Kidney (tissue), 22 donors: ENCODE measurements at places on chromosomes 1 and 21.

GRCh38 chr1:23524716-23525401, 6.2 kb downstream of the E2F2 start:
- DNase-seq, result no peak

GRCh38 chr1:161887730-161888287, 121.7 kb downstream of the ATF6 start:
- DNase-seq, result no peak

- no peak for DNase-seq
These were observed 38.1 kb downstream of the MRAP start for GRCh38 chr21:32336711-32337110.

DNA sequence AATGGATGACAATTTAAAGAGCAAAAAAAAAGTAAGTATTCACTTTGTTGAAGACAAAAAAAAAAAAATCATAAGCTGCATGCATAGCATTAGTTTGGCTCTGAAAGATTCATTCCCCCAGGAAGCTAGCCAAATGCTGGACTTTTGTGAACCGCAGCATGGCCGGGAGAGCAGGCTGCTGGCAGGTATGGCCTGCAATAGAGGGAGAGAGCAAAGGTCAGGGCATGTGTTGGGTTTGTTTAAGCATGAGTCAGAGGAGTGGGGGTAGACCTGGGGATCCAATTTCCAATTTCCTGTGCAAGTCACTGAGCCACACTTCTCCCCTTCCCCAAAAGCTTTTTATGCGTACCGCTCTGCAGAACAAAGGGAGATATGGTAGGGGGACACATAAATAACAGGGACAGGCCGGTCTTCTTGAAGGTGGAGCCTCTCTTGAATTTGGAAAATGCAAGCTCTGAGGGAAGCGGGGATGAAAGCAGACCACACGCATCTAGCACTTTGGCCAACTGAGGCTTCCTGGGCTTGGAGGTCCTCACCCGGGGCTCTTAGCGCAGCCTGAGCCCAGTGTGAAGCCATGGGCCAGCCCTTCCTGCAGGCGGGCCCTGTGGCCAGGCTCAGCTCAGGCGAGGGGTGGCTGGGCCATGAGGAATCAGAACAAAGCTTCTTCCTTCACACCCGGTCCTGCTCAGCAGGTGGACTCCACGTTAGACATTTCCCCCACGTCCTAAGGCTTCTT, 171.1 kb downstream of the TOMM20 start:
- DNase-seq, result peak; percentile 97

DNA sequence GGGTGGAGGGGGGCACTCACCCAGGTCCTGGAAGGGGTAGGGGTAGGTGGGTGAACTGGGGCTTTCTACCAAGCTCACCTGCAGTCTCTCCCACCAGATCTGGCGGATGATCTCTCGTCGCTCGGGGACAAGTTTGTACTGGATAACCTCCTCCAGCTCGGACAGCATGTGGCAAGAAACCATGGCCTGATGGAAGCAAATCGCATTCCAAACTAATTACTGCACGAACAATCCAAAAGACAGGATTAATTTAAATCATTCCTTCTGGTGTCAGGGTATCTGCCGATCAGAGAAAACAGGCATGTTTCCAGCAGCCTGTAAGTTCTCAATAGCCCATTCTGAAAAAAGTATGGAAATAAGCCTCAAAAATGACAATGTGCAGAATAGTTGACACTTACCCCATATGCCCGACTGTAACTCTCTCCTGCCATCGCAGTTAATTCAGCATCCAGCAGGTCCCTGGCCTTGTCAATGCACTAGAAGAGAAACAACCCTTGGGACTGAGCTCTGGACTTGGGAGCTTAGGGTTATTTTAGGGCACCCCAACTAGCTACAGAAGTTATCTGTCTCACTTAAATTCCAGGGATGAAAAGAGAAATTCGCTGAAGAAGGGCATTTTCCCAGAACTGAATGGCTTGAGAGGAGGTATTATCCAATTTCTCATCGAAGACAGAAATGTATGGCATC, 44.4 kb upstream of the ANGPTL7 start:
- no peak for DNase-seq

GRCh38 chr1:119327094-119327449, 41.5 kb upstream of the HAO2 start:
- DNase-seq, result peak; percentile 92
